ENCODE measurements at places on chromosomes 13 and 19.

DNA sequence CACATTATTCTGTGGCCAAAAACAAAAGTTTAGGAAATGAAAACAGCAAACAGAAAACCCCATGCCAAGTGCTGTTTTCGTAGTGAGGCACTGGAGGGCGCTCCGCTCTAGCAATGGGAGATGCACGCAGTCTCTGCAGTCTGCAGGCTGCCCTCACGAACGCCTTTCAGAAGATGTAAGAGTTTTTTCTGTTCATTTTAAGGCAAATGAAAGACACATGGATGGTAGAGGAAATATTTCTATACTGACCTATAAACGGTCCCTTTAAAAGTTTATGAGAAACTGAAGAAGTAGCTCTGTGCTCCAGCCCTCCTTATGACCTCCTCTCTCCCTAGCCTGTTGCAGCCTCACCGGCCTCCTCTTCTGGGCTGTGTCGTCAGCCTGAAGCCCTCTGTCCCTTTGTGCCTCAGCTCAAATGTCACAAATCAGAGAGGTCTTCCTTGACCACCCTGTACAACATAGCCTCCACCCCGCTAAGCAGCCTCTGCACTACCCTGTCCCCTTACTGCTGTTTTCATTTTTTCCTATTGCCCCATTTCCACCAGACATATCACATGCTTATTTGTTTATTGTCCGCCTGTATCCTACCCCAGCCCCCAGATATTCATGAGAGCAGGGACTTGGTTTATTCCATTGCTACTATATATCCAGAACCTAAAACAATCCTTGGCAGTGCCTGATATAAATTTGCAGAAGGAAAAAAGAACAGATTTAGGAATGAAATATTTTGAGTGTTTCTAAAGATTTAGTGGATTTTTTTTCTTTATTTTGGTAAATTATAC is 116.4 kb downstream of the TM9SF2 start:
- DNase-seq = no peak

DNA sequence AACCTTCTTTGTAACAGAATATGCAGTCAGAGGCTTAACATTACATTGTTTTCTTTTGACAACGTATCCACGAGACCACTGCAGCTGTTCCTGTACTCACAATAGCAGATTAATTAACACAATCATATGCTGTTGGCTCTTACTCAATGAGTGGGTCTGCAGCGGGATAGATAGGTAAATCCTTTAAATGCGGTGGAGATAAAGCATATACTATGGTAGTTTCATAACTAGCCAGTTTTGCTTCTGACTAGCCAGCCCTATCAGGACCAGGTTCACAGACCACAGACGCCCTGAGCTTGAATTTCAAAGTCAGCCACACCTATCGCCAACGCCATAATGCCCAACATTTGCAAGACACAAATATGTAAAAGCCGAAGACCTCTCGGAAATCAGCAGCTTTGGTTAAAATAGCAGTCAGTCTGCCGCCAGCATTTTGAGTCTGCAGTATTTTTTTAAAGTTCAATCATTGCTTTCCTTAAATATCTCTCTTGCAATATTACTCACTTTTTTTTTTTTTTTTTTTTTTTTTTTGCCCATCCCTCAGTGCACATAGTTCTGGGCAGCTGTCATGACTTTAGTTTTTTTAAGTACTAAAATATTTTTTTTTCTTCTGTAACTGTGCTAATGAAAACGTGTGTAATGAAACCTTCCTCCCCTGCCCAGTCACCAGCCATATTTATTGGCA is 120.5 kb downstream of the ZNF536 start:
- DNase-seq = no peak

DNA sequence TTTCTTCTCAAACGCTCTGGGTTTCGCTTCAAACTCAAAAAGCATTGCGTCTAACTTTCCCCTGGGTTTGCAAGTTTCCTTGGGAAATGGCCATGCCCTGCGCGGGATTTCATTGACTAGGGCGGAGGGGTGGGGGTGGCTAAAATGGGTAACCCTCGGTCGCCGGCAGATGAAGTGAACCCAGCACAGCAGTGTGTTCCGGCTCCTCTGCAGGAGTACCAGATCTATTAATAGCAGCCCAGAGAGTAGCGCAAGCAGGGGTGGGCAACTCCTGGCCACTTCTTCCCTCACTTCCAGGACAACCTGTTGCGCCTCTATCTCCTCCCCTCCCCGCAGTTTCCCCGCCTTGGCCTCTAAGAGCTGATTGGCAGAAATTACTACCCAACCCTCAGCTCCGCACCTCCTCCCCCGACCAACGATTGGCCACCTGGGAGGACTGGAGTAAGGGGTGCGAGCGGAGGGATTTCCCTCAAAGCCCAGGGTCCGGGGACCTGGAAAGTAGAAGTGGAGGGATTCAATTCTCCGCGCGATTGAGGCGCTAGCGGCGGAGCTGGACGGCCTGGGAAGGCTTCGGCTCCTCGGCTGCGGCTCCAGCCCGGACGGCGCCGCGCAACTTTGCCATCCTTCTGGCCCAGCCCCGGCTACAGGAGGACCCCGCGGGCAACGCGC is at the start of gene FREM2:
FREM2 (plus strand) TSS at position 501 of the 669 bp plus-strand sequence. CDS start 268 bp downstream, outside the sequence.
- peak; percentile 24 for DNase-seq

DNA sequence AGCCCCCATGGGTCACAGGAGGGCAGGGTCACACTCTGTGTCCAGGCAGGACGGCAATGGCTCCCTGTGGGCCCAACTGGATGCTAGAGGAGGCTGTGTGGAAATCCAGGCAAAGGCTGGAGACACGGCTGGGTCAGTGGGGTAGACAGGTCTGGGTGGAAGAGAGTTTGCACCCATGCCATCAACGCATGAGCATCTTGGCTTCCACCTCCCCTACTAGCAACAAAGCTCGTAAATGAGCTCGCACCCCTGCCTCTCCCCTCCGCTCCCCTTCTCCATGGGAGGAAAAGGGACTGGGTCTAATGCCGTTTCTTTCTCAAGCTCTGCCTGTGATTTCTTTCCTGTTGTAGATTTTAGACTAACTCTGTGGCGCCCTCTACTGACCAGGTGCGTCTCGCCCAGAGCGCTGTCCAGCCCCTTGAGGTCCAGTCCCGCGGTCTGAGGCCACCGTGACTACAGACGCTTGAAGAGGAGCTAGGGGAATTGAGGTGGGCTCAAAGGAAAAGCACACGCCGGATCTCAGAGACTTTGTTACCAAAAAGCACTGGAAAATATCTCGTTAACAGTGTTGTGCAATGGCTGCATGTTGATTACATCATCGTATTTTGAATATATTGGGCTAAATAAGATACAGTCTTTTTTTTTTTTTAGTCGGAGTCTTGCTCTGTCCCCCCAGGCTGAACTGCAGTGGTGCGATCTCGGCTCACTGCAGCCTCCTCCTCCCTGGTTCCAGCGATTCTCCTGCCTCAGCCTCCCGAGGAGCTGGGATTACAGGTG is 50.7 kb upstream of the USP29 start:
- DNase-seq = no peak

DNA sequence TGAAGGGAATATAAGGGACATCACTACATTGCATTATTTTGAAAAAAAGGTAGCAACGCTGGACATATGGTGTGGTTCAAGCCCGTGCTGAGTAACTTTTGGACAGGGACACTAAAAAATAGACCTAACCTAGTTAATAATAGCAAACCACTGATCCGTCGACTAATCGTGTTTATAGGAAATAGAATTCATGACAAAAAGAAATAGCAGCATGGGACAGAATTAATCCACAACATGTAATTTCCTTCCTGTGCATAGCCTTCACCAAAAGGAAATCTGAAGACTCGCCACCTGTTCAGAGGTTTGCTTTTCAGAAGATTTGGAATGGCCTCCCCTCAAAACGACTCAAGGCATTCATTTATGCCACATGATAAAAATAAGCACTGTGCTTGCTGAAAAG is 128.7 kb downstream of the FGF14 start:
- DNase-seq = no peak

DNA sequence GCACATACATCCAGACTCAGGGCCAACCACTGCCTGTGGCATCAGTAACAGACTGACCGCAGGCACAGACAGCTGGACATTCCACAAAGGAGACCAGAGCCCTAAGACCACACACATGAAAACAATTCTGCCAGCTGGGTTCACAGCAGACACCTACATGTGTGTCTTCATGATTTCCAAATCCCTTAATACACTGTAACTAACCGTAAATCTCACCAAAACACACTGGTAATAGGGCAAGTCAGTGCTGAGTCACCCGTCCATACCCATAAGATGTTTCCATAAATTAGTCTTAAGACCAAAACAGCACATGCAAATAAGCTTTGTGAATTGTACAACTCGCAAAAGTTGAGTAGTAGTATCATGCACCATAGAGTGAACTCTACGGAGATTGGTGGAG is 65.4 kb downstream of the TUBGCP3 start:
- no peak for DNase-seq

DNA sequence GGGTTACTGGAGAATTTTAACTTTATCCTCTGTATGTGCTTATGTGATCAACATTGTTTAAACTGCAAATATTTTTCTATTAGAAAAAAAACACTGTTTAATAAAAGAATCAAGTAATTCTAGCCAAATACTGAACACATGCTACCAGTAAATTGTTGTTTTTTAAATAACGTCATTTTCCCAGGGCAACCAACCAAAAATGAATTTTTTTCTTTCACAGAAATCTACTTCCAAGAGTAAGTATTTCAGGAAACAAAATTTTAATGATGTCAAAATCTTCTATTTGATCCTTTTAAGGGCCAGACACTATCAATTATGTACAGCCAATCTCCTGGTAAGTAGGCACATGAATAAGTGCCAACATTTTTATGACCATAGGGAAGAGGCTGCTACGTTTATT is 57.1 kb downstream of the TUBGCP3 start:
- no peak for DNase-seq

Measured in NCI-H187 (cell line).